Epithelial cell of proximal tubule (primary cell): ENCODE measurements at places on chromosomes 5 and 9.

DNA sequence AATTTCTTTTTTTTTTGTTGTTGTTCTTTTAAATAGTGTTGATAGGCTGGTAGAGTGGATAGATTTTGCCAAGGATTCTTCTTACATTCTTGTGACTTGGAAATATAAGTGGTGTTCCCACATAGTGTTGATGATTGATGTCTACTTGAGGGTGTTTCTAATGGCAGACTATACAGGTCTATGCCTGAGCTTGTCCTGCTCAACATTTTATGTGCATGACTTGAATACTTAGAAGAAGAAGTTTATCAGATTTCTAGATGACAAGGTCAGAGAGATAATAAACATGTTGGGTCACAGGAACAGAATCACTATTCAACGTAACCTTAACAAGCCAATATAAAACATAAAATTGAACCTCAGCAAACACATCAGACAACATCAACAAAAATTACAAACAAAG is 24.2 kb downstream of the XRCC4 start:
- DNase-seq = no peak

GRCh38 chr9:113397203-113397631 is 3.9 kb downstream of the ALAD start:
- no peak for DNase-seq

GRCh38 chr5:137486707-137487106 is 12.4 kb downstream of the SPOCK1 start:
- peak; percentile 69 for DNase-seq

GRCh38 chr9:16653491-16654399 is 216.7 kb downstream of the BNC2 start:
- DNase-seq = no peak

DNA sequence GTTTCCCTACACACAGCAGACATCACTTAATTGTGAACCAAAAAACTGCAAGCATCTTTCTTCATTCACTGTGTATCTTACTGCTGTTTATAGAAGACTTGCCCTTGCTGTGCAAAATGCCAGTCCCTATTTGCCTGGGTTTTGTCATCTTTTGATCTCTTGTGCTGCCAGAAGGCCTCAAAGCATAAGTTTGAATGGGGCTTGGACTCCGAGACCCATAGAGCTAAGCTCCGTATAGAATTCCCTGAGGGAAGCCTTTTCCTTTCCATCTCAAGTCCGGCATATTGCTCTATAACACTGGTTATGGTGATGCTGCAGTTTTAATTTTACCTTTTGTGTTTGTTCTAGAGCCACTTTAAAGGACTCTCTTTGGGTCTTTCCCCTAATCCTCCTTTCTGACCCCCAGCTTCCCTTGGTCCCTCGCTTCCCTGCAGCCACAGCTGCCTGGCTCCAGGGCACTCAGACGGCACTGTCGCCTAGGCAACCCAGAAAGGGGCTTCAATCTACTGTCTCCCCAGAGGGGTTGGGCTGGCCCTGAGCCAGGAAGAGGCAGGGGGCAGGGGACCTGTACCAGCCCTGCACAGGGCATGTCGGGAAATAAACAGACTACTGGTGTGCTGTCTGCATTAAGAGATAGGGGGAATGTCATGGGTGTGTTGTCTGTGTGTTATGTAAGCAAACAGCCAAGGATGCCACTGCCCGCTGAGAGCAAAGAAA is 73.4 kb upstream of the MELK start:
- no peak for DNase-seq

DNA sequence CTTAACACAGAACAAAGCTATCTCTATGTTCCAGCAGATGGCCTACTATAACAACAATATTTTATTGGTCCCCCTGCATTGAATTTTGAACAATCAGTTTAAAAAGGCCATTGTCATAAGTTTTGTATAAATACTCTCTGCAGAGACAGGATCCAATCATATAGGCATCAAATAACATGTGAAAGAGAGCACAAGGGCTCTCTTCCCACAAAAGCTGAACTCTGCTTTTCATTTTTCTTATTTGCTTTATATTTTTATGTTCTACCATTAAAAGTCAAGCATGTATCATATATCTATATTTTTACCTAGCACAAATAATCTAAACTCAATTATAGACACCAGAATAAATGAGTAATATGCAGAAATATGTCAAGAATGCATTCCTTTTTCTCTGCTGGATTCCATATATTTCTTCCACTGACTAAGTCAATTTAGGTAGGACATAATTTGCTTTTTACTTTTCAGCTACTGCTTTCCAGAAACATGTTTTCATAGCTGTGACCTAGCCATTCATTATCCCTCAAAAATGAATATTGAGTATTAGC is 143.6 kb downstream of the CDH9 start:
- DNase-seq = no peak
